Kidney tubule cell (primary cell): ENCODE measurements at places on chromosomes 1 and 21.

- DNase-seq = no peak
These were observed 25.8 kb upstream of the KIF21B start for GRCh38 chr1:201049248-201049831.

DNA sequence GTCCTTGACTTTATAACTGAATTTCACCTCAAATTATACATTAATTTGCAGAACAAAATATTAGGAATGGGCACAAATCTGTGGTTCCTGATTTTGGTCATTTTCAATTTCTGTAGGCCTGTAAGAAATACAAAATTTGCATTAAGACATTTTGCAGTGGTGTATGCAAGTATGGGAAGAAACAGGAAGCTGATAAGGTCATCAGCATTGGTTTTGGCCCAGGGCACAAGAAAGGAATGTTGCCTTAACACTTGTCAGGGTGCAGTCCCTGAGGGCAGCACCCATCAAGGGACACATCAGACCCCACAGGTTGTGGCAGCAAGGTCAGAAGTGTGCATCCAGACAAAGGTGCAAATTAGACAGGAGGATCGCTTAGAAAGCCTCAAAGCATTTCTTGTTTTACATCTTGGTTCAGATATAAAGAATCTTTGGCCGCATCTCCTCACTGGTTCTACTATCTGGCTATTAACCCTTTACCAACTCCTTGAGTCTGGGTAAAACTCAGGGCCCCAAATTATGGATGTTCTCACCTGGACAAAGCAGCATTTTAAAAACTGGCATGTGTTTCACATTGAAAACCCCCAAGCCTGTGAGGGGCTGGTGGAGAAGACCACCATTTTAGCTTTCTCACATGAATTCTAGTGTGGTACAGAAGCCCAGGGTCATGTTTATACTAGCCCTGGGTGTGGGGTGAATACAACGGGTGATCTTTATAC, 182.4 kb downstream of the CDC7 start:
- DNase-seq = no peak

GRCh38 chr1:24771574-24771973, 26.3 kb downstream of the CLIC4 start:
- no peak for DNase-seq

DNA sequence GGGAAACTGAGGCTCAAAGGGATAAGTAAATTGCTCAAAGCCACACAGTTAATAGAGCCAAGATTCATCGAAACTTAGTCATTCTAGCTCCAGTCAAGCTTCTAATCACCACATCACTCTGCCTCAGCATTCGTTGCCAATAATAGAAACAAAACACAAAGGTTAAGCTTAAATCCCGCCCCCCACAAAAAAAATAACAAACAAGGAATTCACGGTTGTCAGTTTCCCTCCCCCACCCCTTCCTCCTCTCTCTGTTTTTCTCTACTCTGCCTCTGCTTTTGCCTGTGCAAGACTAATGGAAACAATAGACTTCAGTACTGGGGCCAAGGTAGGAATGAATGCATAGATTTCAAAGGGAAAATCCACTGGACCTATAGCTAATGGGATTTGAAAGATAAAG, 70.7 kb upstream of the ZNF644 start:
- peak; percentile 83 for DNase-seq

GRCh38 chr1:94875794-94876193, 51.1 kb downstream of the CNN3 start:
- DNase-seq = no peak
